ENCODE measurements at places on chromosomes 7 and 10.
A peak's percentile ranks its signal among the peaks of the same experiment; 100 is the strongest.

DNA sequence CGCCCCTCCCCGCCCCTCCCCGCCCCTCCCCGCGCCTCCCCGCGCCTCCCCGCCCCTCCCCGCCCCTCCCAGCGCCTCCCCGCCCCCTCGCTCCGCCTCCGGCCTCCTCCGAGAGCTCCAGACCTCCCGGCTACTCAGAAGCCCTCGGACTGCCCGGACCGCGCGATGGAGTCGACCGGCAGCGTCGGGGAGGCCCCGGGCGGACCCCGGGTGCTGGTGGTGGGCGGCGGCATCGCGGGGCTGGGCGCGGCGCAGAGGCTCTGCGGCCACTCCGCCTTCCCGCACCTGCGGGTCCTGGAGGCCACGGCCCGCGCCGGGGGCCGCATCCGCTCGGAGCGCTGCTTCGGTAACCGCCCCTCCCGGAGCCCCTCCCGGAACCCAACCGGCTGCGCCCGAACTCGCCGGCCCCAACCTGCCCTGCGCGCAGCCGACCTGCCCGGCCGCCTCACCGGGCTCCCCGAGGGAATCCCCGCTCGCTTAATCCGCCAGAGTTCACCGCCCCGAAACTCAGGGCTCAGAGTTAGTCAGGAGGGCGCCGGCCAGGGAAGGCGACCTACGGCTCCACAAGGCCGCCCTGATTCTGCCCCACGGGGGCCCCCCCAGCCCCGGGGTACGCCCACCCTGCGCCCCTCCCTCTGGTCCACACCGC lies at the start of gene PAOX:
TSS of gene PAOX (plus strand) at position 111 of the 649 bp plus-strand sequence. CDS start at position 166, 55 bp downstream.
- peak; percentile 42 for DNase-seq

GRCh38 chr7:20998309-20998708 lies 211.6 kb upstream of the SP8 start:
- peak; percentile 54 for DNase-seq

- no peak for DNase-seq
Measured at GRCh38 chr10:89171996-89172395, 35.1 kb downstream of the CH25H start.

- peak; percentile 7 for DNase-seq
Measured at GRCh38 chr7:132666071-132666773, 90.0 kb upstream of the PLXNA4 start.

GRCh38 chr7:134619627-134620331 lies 26.9 kb upstream of the BPGM start:
- DNase-seq, result peak; percentile 95

DNA sequence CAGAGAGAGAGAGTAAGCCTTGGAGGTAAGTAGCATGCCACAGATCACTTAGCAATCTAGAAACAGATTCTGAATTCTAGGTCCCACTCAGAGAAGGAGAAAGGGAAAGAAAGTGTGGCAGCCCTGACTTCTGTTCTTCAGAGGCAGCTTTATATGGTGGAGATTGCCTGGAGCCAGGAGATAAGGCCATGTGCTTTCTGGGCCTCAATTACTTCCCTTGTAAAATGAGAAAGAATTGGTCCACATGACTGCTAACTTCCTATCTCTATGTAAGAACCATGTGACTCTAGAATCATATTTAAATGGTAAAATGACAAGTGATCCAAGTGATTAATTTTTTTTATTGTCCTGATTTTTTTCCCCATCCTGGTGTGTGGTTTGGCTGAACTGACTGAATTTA lies 64.1 kb downstream of the HHEX start:
- no peak for DNase-seq

GRCh38 chr10:130848855-130849254 lies 462.7 kb downstream of the TCERG1L start:
- no peak for DNase-seq

GRCh38 chr7:135169964-135170273 lies 588 bp downstream of the CYREN start:
- DNase-seq, result no peak

DNA sequence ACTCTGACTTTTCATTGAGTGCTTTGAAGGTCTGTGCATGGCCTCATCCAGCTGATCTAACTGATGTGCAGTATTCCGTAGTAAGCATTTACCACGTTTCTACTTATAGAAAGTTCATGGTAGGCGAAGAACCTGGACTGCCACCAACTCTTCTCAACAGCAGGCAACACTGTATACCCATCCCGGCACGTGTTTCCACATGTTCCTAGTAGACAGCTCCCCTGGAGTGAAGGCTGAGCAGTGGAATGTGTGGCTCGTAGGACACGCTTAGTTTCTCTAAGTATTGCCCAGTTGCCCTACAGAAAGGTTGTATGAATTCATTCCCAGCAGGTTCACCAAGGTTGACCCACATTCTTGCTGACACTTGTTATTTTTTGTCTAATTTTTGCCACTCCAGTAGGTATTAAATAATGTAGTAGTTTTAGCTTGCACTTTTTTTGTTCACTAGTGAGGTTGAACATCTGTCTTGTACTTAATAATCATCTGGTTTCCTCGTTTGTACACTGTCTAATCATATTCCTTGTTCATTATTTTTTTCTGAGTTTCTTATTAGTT lies 15.2 kb downstream of the PROSER2 start:
- no peak for DNase-seq

DNA sequence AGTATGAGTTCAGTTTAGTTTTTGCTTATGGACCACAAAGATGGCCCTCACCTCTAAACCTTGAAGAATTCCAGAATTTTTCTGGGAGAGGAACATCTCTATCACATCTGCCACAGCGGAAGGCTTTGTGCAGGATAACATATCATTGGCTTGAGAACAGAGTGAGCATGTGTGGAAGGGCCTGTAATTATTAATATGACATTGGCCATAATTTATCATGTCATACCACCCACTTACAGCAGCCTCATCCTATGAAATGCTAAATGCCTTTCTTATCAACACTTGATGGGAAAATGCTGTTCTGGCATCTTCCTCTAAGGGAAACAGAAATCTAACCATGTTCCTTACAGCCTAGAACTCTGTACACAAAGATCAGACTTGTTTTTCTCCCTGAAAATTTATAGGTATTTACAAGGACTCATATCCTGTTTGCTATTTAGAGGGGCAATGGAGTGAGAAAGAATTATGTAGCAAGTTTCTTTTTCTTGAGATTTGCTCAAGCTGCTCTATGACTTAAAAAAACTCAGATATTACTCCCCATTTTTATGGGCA lies 817.3 kb downstream of the LRMDA start:
- no peak for DNase-seq

DNA sequence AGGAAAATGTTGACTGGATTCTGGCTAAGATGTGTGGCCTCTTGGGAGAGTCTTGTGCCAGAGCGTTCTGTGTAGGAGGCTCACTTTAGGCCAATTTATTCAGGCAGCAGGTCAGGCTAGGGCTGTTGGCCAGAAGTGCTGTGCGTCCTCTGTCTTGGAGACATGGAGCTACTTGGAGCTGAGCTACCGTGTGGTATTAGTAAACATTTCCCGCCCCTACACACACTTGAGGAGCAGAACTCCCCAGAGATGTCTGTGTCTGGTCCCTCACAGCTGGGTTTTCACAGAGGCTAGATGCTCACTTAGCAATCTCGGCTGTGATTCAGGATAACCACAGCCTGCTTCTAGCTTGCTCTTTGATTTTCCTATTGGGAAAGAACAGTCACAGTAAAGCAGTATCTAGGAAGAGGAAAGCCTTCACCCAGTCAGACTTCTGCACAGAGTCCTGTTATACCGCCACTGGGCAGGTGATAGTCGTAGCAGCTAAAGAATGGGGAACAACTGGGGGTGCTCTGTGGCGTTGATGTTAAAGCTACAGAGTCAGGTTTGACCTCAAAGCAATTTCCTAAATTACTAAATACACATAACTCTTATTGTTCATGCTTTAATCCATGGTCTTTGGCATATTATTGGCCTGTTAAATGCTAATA lies 86.7 kb downstream of the MDFIC start:
- no peak for DNase-seq

GRCh38 chr10:74977072-74977471 lies 134.4 kb upstream of the SAMD8 start:
- DNase-seq, result no peak

DNA sequence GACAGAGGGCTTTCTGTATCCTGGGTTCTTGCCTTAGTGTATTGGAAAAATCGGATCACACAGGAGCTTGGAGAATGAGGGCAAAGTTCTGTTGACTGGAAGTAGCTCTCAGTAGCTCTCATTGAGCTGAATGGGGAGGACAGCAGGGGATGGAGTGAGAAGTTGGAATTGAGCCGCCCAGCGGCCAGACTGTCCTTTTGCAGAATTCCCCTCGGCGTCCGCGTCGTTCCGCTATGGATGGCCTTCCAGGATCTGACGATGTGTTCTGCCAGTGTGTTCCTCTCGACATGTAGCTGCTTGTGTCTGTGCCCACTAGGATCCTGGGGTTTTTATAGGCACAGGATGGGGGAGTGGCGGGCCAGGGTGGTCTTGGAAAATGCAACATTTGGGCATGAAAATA lies 351.8 kb upstream of the SEMA3A start:
- DNase-seq, result no peak

All from RCC 7860 (cell line).